Fibroblast of skin of left biceps (primary cell): ENCODE measurements at places on chromosomes 12 and 14.

DNA sequence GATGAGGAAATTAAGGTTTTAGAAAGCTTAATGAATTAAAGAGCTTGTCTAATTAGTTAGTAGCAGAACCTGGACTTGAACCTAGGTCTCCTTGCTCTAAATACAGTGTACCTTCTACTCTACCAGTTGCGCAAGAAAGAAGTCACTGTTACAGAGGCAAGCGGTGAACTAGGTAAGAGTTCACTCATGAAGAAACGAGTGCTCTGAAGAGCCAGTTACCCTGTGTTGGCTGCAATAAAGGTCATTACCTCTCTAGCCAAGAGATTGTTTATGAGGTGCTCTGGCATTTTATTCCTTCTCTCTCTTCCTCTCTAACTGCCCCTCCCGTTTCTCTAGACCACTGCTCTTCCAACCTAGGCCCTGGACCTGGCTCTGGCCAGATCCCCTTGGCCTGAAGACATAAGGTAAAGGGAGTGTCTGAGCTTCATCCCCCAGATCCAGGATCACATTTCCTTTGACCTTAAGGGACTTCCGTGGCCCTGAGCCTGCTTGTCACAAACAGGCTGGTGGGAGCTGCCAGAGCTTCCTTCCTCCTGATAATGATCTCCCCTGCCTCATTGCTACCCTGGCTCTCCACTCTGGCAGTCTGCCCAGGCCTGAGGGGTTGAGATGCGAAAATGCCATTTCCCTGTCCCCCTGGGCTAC is 1.9 kb downstream of the RNASE7 start:
- DNase-seq = no peak

DNA sequence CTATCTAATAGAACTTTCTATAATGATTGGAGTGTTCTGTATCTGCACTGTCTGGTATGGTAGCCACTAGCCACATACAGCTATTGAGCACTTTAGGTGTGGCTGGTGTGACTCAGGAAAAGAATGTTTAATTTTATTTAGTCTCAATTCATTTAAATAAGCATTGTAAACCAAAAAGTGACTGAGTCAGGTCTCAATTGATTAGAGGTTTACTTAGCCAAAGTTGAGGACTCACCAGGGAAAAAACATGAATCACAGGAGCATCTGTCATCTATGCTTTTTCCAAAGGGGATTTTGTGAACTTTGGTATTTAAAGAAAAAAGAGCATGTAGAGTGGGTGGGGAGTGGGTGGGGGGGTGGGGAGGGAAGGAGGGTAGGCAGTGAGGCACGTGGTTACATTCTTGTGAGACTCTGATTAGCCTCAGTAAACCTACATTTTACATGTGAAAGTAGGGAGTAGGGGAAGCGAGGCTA is 473.1 kb downstream of the ATP23 start:
- no peak for DNase-seq

- no peak for DNase-seq
Measured at GRCh38 chr12:116532428-116532827, 26.8 kb upstream of the MAP1LC3B2 start.

DNA sequence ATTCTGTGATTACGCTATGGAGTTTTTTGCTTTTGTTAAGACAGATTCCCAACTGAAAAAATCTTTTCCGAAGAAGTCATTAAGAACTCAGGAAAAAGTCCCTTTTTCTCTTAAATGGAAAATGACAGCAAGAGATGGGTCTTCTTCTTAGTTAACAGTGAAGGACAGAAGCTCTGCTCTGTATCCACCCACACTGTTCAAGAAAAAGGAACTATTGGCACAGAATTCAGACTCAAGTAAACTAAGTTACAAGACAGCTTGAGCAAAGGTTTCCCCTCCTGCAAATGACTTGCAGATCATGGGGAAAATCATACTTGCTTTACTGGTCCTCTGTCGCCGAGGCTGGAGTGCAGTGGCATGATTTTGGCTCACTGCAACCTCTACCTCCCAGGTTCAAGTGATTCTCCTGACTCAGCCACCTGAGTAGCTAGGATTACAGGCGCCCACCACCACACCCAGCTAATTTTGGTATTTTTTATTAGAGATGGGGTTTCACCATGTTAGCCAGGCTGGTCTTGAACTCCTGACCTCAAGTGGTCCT is 137.1 kb upstream of the AEBP2 start:
- no peak for DNase-seq

DNA sequence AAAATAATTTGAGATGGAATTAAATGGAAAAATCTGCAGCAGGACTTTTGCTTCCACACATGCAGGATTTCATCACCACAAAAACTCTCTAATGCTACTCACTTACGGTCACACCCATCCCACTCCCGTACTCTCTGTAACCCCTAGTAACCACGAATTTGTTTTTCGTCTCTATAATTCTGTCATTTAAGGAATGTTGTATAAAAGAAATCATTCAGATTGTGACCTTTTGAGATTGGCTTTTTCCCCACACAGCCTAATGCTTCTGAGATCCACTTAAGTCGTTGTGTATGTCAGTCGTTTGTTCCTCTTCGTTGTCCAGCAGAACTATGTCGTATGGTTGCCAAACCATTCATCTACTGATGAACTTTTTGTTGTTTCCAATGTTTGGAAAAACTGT is 19.8 kb upstream of the PZP start:
- DNase-seq = no peak

DNA sequence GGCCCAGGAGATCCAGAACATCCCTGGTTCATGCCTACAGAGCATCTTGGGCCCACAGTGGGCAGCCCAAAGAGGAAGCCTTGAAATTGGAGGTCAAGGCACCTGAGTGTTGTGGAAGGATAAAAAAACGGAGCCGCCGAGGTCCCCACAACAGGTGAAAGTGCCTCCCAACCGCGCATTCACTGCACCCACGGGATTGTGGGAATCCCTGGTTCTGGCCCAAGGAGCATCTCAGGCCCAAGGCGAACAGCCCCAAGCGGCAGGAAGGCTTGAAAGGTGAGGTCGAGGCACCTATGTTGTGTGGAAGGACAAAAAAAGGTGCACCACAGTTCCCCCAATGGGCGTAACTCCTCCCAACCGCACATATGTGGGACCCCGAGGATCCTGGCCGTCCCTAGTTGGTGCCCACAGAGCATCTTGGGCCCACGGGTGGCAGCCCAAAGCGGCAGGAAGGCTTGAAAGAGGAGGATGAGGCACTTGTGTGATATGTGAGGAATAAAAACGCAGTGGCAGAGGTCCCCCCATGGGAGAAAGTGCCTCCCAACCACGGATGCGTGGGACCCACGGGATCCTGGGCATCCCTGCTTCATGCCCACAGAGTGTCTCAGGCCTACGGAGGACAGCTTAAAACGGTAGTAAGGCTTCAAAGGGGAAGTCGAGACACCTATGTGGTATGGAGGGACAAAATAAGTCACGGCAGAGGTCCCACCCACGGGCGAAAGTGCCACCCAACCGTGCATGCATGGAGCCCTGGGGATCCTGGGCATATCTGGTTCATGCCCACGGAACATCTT is 583.9 kb downstream of the ALG10 start:
- no peak for DNase-seq

DNA sequence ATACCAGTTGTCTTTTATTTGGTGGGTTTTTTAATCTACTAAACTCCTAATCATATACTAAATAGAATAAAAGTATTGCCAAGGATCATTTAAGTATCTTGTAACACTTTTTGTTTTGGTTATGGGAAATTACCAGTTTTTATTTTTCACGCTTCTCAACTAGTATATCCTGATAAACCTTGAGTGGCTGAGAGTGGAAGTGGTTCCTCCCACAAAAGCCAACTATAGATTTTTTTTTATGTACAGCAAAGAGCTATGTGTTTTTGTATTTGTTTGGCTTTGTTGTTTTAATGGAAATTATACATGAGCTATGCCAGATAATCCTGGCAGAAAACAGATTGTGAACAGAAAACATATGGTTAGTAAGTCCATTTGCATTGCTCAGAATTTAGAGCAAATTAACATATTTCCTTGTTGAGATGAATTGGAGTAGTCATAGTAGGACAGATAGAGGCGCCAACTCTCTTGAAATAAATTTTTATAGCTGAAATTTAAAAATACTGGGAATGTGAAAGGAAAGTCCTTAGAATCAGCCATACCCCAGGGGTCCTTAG is 60.9 kb upstream of the PSMA6 start:
- DNase-seq = no peak

- no peak for DNase-seq
Measured at GRCh38 chr12:93571365-93571924, 1.0 kb upstream of the SOCS2 start.

DNA sequence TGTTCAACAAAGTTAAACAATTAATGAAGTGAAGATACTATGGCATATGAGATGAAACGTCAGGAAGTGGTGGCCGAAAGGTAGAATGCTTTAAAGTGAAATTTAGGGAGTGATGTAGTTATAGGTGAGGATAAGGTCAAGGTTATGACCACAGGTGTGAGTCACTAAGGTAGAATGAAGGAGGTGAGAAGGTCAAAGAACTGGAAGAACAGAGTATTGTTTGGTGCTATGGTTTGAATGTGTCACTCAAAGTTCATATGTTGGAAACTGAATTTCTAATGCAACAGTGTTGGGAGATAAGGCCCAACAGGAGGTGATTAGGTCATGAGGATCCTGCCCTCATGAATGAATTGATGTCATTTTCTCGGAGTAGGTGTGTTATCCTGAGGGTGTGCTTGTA is 293.6 kb downstream of the NELL2 start:
- DNase-seq = no peak

DNA sequence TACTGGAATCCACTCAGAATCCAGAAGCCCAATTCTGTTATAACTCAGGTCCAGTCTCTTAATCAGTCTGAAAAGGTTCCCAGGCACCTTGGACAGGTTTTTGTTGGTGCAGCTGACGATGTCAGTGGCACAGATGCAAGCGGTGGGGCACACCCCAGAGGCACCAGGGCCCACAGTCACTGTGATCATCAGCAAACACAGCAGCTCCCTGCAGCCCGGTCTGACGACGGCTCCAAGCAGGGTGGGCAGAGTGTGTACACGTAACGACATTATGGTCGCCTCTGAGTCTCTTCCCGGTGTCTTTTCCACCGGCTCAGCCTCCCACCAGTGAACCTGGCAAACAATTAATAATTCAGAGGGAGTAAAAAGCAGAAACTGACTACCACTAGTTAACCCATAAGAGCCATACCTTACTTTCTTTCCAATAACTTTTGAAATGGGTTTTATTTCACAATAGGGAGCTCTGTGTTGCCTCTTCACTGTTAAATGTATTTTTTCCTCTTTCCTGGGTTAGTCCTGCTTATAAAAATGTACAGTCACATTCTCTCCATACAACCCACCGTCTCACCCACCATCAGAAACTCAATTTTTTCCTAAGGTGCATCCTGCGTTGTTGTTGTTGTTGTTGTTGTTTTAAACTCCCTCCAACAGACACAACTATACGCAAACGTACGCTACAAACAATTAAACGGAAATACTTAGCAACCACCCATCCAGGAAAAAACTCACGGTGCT is 521 bp upstream of the PCED1B start:
- DNase-seq = no peak

DNA sequence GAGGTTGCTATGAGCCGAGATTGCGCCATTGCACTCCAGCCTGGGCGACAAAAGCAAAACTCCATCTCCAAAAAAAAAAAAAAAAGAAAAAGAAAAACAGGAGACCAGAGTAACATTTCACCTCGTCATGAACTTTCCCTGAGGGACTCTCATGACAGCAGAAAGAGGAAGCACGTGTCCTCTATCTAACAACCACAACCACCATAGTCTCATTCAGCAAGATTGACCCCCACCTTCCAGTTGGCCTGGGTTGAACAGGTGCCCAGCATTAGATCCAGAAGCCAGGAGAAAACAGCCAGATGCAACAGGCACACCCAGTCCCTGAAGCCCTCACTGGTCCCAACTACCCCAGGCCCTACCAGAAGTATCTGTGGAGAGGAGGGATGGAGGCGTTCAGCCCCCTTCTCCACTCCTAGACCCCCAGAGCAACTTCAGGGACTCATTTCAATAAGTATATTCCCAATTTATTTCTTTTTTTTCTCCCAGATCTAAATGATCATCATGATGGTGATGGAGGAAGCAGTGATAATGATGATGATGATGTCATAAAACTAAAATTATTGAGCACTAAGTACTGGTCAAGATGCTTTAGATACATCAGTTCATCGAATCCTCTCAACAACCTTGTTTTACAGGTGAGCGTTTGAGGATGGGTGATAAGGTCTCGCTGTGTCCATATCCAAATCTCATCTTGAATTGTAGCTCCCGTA is 235.0 kb downstream of the EFCAB11 start:
- DNase-seq = no peak

DNA sequence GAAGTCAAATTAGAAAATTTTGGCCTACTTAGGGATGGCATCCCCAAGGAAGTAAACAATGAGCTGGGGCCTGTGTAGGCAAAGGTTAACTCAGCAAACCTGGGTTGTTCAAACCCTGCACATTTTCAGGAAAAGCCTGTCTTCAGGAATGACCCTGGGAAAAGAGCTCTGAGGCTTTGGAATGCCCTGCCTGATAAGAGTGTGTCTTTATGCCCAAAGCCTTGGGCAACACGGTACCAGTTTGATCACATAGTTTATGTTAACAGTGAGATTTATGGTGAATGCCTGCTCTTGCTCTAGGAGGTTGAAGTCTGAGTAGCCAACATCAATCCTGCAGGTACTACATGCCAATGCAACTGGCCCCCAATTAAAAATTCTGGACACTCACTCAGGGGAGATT is 28.2 kb upstream of the STAB2 start:
- DNase-seq = no peak

DNA sequence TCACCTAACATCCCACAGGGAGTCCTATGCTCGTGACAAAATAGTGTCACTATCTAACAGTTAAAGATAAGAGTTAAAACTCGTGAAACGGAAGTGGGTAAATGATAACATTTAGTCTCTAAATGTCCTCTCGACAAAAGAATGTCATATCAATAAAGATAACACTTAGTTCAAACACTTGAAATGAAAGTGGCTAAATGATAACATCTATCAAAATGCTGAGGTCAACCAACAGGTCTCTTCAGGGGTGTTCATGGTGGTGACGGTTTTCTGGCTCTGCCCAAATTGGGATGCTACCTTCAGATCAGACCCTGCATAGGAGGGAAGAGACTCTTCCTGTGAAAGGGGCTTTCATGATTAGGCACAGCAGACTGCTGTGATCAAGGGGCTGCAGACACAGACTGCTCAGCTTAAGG is 22.1 kb downstream of the IL26 start:
- no peak for DNase-seq

GRCh38 chr12:5718680-5719079 is 226.4 kb downstream of the ANO2 start:
- DNase-seq = no peak

DNA sequence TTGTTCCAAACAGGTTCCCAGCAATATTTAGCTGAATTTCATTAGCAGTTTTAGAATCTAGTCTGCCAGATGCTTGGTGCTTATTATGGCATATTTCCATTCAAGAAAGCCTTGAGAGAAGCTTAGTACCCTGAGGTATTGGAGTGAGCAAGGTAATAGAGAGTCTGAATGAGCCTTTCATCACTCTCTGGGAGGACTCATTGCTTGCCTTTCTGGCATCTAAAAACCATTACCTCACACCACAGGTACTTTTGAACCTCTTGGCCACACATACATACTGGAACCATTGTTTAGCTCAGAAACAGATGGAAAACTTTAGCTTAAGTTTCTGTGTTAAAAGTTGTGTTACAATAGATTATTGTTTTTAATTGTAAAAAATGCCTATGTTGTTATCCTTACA is 27.4 kb upstream of the KCNH3 start:
- no peak for DNase-seq

GRCh38 chr12:132228476-132229192 is 84.4 kb downstream of the NOC4L start:
- no peak for DNase-seq
